IPS DF 6.9 (cell line): ENCODE measurements at places on chromosomes 5 and 9.

- no peak for DNase-seq
Measured at GRCh38 chr9:95092262-95093072, 225.0 kb downstream of the FANCC start.

DNA sequence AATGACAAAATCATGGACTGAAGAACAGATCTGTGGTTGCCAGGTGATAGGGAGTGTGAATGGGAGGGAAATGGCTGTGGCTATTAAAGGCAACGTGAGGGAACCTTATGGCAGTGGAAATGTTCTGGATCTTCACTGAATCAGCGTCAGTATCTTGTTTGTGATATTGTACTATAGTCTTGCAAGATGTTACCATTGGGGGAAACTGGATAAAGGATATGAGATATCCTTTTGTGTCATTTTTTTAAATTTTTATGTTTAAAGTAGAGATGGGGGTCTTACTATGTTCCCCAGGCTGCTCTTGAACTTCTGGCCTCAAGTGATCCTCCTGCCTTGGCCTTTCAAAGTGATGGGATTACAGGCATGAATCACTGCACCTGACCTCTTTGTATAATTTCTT, 95.5 kb downstream of the RPS23 start:
- no peak for DNase-seq

- DNase-seq, result no peak
Measured at GRCh38 chr5:40306869-40307487, 372.7 kb upstream of the PTGER4 start.

DNA sequence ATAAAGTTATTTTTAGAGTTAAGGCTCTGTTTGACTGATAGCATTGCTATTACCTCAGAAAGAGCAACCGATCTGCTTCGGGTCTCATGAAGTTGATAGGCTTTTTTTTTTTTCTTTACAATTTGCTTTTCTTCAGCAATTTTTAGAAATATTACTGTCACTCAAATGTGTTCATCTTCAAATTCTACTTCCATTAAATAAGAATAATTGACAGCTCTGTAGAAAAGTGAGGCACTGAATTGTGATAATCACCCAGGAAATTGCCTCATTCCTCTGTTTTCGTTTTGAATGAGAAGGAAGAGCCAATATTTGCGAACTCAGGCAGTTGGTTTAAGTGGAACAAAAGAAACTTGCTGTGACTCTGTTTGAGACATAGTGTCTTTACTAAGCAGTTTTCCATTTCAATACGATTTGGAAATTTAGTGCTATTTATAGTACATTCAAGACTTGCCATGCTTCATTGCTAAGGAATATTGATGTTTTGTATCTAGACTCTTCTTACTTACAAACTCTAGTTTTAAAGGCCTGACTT, 700.5 kb upstream of the CDH10 start:
- DNase-seq, result no peak

GRCh38 chr9:110183208-110184145, 24.5 kb downstream of the C9orf152 start:
- peak; percentile 60 for DNase-seq

DNA sequence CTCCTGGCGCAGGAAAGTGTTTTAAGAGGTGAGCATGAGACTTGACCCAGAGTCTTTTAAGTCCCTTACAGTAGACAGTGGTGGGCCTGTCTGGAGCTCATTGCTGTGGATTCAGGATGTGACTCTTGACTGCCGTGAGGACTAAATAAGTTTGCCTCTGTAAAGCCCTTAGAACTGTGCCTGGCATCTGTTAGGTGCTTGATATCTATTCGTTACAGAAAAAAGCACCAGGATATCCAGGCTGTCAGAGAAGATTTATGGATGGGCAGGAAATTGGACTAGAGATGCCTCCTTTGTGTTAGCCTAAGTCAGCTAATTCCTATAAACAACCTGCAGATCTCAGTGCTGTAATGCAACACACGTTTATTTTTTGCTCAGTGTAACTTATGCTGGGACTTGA, 12.6 kb downstream of the ERGIC1 start:
- no peak for DNase-seq

GRCh38 chr5:28691526-28691925, 1653.1 kb upstream of the CDH9 start:
- no peak for DNase-seq

DNA sequence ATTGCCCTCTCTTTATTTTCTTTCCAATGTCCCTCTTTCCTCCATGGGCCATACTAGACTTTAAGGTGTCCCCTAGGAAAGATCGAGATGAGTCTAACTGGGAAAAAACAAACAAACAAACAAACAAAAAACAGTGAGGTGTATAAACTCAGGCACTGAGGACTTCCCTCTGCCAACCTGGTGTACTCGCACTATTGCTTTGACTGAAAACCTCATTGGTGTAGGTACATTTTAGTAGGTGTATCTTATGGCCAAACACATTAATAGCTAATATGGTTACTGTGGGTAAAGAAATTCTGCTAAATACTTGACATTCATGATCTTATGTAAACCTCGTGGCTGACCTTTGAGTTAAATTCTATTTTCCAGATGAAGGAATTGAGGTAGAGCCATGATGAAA, 74.3 kb downstream of the TNC start:
- no peak for DNase-seq

DNA sequence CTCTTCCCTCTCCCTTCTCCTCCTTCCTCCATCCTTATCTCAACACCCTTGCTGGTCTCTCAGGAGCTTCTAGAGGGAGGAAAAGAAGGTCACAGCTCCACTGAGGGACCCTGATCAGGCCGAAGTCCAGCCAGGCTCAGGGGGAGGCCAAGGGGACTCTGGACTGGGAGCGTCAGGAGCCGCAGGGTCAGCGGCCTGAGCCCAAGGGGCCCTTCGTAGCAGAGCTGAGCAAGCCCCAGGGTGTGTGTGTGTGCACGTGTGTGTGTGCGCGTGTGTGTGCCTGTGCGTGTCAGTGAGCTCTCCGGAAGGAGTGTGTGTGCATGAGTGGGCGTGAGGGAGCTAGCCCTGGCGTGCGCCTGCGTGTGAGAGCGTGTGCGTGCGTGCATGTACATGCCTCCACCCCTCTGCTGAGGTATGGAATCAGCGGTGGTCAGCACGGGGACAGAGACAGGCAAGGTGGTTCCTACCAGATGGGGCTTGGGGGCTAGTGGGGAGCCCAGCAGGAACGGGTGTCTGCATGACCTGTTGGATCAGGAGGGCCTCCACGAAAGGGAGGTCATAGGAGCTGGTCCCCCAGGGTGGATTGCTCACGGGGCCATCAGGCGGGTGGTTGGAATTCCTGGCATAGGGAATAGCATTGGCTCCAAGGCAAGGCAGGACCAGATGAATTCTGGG, 10.0 kb upstream of the AGPAT2 start:
- DNase-seq, result no peak

DNA sequence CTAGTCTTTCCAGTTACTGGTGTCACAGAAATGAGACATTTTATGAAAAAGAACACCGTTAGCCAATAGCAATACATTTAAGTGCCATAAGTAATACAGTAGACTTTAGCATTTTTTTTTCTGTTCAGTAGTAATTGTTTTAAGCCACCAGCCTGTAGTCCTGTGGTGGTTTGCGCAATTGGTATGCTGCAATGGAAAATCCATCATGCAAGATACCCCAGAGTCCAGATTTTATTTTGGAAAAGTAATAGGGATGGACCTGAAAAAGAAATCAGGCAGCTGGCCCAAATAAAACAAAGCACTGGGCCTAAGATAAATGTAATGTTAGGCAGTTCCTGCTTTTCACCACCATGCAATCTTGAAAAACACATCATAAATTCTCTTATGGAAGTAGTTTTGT, 94.6 kb upstream of the RASGRF2 start:
- DNase-seq, result no peak

DNA sequence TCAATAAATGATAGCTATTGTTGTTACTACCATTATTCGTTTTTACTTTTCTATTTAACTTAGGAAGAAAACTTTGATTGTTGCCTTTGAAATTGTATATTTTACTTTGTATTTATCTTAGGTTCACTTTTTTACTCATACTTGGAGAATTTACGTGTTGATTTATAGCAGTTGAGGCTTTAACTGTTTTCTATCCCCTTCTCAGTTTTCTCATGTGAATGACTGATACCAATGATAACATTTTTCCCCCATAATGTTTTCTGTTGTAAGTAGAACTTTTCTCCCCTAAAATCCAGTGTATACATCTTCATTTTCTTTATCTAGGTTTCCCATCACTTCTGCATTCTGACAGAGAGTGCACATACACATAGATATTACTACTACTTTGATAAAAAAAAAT, 54.4 kb downstream of the FSD1L start:
- no peak for DNase-seq

DNA sequence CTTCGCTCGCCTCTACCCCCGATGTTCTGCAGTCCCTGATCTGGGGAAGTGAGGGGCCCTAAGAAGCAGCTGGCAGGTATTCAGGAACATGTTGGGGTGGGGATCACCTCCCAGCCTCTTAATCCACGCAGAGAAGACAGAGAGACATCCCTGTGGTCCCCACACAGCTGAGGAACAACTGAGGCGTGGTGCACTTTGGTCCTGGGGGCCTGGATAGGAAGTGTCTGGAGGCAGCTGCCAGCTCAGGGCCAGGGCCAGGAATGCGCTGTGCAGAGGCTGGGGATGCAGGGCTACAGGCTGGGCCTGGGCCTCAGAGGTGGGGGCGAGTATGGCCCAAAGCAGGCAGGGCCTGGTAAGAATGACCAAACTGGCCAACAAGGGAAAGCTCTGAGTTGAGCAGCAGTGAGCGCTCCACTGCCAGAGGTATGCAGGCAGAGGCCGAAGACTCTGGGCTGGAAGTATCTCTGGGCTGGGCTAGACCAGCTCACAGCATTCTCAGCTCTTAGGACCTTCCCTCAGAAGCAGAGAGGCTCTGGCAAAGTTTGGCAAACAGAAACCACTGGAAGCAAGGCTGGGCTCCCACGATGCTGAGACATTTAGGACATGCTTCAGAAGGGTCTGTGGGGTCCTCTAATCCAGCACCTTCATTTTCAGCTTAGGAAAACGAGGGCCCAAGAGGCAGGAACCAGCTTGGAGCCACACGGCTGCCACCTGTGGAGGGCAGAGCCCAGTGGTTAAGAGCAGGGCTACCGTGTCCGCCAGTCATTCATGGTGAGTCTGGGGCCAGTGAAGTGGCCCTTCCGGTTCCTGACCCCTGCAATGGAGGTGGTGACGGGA, 174.4 kb downstream of the GAPVD1 start:
- DNase-seq, result no peak

GRCh38 chr5:1731091-1731639, 68.5 kb downstream of the MRPL36 start:
- no peak for DNase-seq

GRCh38 chr5:115363879-115364278, 67.4 kb upstream of the CCDC112 start:
- no peak for DNase-seq

DNA sequence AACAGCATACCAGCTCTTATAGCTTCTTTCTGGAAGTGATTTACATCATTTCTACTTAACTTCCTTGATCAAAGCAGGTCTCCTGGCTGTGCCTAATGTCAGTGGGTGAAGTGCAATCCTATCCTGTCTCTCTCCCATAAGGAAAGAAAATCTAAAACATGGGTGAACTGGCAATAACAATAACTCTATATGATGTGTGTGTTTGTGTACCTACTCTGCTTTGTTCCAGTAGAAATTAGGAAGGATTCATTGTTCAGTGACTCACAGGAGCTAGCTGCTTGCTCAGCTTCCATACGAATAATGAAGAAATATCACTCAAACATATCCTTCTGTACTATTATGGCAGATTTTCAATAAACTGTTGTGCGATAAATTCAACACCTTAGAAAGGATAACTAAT, 123.7 kb downstream of the ADGRV1 start:
- no peak for DNase-seq

DNA sequence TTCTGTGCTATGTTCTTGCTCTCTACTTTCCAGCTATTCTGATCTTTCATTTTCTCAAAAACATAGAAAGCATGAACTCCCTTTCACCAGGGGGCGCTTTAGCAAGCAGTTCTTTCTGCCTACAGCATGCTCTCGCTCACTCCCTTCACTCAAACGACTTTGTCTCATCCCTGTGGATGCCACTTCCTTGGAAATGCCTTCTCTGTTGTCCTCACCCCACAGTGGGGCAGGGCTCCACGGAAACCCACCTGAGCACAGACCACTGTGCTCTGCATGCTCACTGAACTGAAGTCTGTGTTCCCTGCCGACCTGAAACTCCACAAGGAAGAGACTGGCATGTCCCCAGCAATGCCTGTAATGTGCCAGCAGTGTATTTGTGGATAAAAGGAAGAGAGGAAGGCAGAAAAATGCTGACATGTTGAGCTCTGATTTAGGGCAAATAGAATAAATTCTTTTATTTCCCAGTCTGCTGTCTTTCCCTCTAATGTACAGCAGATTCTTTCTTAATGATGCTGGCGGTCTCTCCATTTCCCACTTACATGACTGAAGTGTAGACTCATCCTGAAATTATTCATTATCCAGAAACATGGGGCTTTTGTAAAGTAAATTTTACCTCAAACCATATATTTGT, 4.9 kb upstream of the ROR2 start:
- no peak for DNase-seq

DNA sequence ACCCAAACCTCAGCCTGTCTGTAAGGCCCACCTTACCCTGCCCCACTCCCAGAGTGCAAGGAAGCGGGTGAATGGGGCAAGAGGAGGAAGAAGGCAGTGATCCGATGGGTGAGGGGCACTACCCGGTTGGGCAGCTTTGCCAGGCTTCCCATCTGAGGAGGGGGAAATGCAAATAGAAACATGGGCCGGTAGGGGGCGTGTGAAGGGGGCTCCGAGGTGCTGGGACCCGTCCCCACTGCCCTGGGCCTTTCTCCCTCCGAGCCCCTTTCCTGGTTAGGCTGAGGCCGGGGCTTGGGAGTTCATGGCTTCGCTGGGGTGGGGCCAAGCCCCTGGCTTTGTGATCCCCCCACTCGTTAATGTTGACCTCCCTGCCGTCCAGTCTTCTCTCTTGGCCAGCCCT, 23.6 kb upstream of the MYORG start:
- no peak for DNase-seq

DNA sequence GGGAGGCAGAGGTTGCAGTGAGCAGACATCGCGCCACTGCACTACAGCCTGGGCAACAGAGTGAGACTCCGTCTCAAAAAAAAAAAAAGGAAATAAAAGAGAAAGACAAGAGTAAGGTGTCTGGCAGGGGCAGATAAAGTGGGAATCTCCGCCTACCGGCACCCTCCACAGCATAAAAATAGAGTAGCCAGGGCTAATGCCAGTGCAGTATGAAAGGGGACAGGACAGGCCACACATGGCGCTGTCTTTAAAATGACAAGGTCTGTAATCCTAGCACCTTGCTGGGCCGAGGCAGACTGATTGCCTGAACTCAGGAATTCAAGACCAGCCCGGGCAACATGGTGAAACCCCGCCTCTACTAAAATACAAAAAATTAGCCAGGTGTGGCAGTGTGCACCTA, 7.8 kb downstream of the BICD2 start:
- no peak for DNase-seq

DNA sequence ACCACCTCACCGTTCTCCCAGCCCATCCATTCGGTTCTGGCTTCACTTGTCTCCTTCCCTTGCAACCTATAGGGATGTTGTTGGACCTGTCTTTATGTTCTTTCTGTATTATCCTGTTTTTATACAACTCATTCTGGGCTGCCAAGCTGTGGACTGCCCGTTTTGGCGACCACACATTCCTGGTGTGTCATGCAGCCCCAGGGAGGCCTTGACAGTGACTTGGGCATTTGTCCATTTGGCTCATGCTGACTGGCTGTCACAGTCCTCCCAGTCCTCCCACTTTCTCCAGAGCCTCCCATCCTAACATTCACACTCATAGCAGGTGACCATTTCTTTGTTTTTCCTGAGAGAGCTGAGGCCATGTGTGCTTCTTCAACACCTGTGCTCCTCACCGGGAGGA, 136.4 kb downstream of the SLF1 start:
- no peak for DNase-seq
